DMS153 (cell line): ENCODE measurements at places on chromosomes 11 and 22.

DNA sequence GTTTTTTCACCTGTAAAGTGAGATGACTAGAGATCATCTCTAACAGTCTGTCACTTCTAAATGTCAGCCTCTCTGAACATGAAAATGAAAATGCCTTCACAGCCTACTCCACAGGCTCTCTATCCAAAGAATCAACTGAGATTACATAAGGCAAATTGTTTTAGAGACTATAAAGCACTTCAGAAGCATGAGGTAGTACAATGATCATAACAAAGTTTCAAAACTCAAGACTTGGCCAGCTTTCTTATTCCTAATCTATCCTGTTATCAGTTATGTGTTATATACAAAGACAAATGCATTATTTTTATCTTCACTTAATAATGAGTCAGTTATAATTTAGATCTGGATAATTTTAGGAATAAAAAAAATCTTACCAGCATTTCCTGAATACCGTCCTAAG is 20.3 kb upstream of the CEP126 start:
- no peak for DNase-seq

DNA sequence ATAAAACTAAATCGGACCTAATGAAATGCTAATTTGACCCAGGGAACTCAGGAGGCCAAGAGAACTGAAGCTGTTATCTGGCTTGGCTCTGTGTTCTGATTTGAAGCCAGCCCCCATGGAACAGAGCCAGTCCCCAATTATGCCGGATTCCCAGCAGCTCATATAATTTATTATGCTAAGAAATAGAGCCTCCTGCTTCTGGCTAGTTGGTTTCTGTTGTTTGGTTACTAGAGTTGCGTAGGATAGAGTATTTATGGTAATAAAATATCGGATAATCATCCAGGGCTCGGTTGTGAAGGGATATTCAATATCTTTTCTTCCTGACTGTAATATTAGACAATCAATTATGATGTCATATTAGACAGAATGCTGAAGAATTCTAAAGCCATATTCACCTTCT is 120.4 kb upstream of the TTC12 start:
- DNase-seq = no peak

DNA sequence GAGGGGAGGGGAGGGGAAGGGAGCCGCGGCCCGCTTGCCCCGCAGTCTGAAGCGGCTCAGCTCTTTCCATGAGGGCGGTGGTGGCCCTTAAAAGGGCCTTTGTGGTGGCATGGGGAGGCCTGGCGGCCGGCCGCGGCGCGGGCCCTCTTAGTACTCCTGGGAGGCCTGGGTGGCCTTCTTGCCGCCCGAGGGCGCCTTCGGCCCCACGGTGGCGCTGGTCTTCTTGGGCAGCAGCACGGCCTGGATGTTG is 6.9 kb downstream of the DPAGT1 start:
- DNase-seq = no peak

DNA sequence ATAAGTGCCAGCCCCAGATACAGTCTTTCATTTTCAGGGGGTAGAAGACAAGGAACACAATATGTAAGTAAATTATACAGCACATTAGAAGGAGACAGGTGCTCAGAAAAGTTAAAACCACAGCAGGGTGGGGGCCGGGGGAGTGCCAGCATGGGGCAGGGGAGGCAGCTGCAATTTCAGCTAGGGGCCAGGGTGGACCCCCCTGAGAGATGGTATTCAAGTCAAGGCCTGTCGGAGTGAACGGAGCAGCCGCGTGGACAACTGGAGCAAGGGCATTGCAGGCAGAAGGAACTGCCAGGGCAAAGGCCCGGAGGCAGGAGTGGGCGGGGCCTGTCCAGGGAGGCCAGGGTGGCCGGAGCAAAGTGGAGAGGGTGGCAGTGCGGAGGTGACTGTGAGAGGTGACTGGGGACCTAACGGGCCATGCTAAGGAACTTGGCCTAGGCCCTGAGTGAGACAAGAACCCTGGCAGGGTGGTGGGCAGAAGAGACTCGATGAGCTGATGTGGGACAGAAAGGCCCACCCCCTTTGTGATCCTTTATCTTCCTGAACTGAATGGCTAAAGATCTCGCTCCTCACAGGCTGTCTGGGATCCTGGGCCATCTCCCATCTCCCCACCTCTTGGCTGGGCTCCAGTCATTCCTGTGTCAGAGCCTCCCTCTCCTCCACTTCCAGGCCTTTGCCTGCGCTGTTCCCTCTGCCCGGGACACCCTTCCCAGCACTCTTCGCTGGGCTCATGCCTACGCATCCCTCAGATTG is 22.4 kb upstream of the FLRT1 start:
- DNase-seq = no peak

GRCh38 chr22:33162196-33162595 is 104.0 kb upstream of the SYN3 start:
- no peak for DNase-seq
